ENCODE measurements at places on chromosomes 4 and X.

- DNase-seq = no peak
Observed at GRCh38 chr4:62816566-62816965, 1592.7 kb downstream of the TECRL start.

- DNase-seq = no peak
Observed at GRCh38 chr4:180852738-180853137, 1390.5 kb upstream of the TENM3 start.

- DNase-seq = no peak
Observed at GRCh38 chrX:5823903-5824302, 404.8 kb downstream of the NLGN4X start.

DNA sequence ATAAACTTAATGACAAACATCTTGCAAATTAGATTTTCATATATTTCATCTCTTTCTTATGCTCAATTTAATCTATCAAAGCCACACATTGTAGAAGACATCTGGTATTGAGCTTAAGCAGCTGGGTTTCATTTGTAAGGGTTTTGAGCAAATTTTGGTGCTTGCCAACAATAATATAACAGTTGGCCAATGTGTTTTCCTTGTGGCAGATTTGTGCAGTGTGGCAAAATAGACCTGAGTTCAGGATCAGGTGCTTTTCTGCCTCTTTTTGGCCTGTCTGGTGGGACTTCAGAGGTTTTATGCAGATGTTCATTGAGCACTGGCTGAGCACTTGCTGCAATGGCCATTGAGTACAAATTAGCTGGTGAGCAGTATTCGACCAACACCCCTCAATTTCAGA, 301.9 kb downstream of the BMPR1B start:
- no peak for DNase-seq

- DNase-seq = no peak
Observed at GRCh38 chr4:177356921-177357320, 47.2 kb downstream of the NEIL3 start.

GRCh38 chr4:142324572-142324971, 521.5 kb downstream of the INPP4B start:
- DNase-seq = no peak

GRCh38 chrX:43121637-43122036, 343.7 kb upstream of the PPP1R2C start:
- DNase-seq = no peak

GRCh38 chrX:136034668-136035067, 49.4 kb downstream of the SLC9A6 start:
- DNase-seq = no peak

DNA sequence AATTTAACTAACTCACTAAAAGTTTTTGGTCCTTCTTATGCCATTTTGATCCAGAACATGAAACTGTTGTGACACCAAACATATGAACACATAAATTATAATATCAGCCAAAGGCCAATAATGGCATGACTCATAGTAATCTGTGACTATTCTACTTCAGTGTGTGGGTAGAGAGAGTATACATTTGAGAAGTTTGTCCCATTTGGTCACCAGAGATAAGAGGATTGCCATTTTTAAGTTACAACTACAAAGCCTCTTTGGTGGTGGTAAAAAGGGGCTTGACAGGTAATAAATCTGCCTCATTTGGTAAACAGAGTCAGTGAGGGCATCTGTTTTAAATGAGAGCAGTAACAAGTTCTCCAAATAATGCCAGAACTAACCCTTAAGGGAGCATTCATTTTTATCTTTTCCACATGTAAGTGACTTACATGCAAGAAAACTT, 117.9 kb downstream of the TBC1D19 start:
- DNase-seq = no peak

Measured in activated T-helper 1 cell treated with anti-CD3 and anti-CD28 coated beads, Interleukin-2, amount 50 U/mL, for 16 hours (primary cell).